ENCODE measurements at places on chromosomes 2 and 18. TPM values are rescaled to one million over a fixed set of nuclear protein-coding genes. Genes with fewer than 3 reads are reported as not detected.

The FRZB gene
- polyA plus RNA-seq, result 0.90 TPM

The ATAD2B gene
- 12.4 TPM for polyA plus RNA-seq

The ZNF804A gene
- 4.5 TPM for polyA plus RNA-seq

The APLF gene
- polyA plus RNA-seq, result 2.3 TPM

The MALL gene
- not detected for polyA plus RNA-seq

The VAMP8 gene
- 240 TPM for polyA plus RNA-seq

The SLC8A1 gene
- polyA plus RNA-seq, result not detected

The BBS5 gene
- polyA plus RNA-seq, result 0.24 TPM

The CCBE1 gene
- not detected for polyA plus RNA-seq

The TSPYL6 gene
- not detected for polyA plus RNA-seq

The IL36G gene
- not detected for polyA plus RNA-seq

The POTEI gene
- not detected for polyA plus RNA-seq

The KYNU gene
- polyA plus RNA-seq, result 59.5 TPM

The REG3A gene
- not detected for polyA plus RNA-seq

The CRYGC gene
- polyA plus RNA-seq, result not detected

The C18orf63 gene
- polyA plus RNA-seq, result not detected

The KCNE4 gene
- polyA plus RNA-seq, result not detected

The UGT1A5 gene
- not detected for polyA plus RNA-seq

The ABHD1 gene
- 0.35 TPM for polyA plus RNA-seq

The CRYGD gene
- not detected for polyA plus RNA-seq

The OXER1 gene
- 0.63 TPM for polyA plus RNA-seq

The G6PC2 gene
- not detected for polyA plus RNA-seq

The CNRIP1 gene
- polyA plus RNA-seq, result not detected

The KATNAL2 gene
- polyA plus RNA-seq, result 0.59 TPM

The LRRTM1 gene
- not detected for polyA plus RNA-seq

The TUBB8B gene
- polyA plus RNA-seq, result 0.38 TPM

The ACTR1B gene
- 11.3 TPM for polyA plus RNA-seq

The CAPN13 gene
- polyA plus RNA-seq, result not detected

The UGT1A7 gene
- polyA plus RNA-seq, result not detected

The FSHR gene
- not detected for polyA plus RNA-seq

The RNF125 gene
- 11.7 TPM for polyA plus RNA-seq

The KCNK3 gene
- polyA plus RNA-seq, result not detected

The IL37 gene
- polyA plus RNA-seq, result not detected

The ALKAL2 gene
- polyA plus RNA-seq, result 3.5 TPM

The SMARCAL1 gene
- polyA plus RNA-seq, result 27.9 TPM

The LIPG gene
- polyA plus RNA-seq, result not detected

The PAX3 gene
- not detected for polyA plus RNA-seq

The ACTR3 gene
- polyA plus RNA-seq, result 432 TPM

The CHST9 gene
- not detected for polyA plus RNA-seq

The MBOAT2 gene
- not detected for polyA plus RNA-seq

The HNRNPLL gene
- polyA plus RNA-seq, result 3.1 TPM

The POTEC gene
- not detected for polyA plus RNA-seq

The IFIH1 gene
- 31.1 TPM for polyA plus RNA-seq

The SDC1 gene
- polyA plus RNA-seq, result 1.3 TPM

The CXCR4 gene
- polyA plus RNA-seq, result 862 TPM

Measured in IgD-negative memory B cell (primary cell).